ENCODE measurements at places on chromosomes 7 and 10.

GRCh38 chr10:13351340-13351915 lies 3.3 kb upstream of the SEPHS1 start:
- no peak for DNase-seq

- no peak for DNase-seq
Measured at GRCh38 chr7:22250390-22250789, 106.6 kb downstream of the RAPGEF5 start.

GRCh38 chr10:124625831-124626238 lies 118.3 kb downstream of the FAM53B start:
- DNase-seq = no peak

- DNase-seq = no peak
Measured at GRCh38 chr7:134892963-134893362, 93.3 kb upstream of the AGBL3 start.

GRCh38 chr10:72105710-72106109 lies 17.4 kb upstream of the SPOCK2 start:
- DNase-seq = no peak

DNA sequence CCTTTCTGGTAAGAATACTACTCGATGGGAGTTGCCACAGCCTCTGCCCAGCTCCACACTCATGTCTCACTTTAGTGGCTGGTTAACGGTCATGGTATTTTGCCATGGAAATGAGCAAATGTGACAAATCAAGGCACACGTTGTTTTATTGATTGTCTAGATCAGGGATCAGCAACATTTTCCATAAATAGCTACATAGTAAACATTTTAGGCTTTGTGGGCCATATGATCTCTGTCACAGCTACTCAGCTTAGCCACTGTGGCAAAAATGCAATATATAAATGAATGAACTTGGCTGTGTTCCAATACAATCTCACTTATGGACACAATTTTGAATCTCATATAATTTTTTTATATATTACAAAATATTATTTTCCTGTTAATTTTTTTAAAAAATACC lies 76.9 kb downstream of the COBL start:
- DNase-seq = no peak

DNA sequence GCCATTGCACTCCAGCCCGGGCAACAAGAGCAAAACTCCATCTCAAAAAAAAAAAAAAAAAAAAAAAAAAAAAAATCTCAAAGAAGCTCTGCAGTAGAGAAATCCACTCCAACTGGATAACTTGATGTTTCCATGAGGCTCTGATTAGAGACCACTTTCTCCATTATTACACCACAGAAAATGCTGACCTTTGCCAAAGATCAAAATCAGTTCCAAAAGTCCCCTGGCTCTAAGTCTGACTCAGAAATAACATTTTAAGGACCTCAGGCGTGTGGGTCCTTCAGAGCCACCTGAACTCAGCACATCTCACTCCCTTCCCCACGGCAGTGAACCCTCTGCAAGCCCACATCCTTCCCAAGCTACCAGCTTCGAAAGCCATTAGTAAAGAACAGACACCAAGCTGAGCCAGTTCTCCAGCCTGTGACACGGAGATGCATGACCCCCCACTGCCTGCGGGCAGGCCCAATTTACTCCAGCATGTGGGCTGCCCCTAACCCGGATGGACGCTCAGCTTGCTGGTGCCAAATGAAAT lies 13.8 kb upstream of the TMEM120A start:
- DNase-seq = no peak

DNA sequence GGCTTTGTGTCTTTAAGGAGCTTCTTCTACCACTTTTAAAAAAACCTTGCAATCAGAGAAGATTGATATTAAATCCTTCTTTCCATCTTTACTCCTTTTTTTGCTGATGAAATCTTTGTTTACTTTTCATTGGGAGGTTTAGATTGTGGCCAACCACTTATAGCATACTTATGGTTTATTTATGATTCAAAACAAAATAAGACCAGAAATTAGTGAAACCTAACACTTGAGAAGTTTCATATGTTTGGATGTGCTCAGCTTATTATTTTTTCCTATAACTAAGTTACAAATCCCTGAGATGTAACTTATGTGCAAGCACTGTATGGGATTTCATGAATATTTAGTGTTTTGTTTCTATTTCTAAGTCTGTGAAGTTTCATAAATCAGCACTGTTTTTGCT lies 13.5 kb upstream of the PRPS1L1 start:
- no peak for DNase-seq

GRCh38 chr7:26658389-26659084 lies 205.9 kb downstream of the SKAP2 start:
- peak; percentile 56 for DNase-seq

GRCh38 chr7:114688443-114689055 lies 233.3 kb upstream of the MDFIC start:
- no peak for DNase-seq

DNA sequence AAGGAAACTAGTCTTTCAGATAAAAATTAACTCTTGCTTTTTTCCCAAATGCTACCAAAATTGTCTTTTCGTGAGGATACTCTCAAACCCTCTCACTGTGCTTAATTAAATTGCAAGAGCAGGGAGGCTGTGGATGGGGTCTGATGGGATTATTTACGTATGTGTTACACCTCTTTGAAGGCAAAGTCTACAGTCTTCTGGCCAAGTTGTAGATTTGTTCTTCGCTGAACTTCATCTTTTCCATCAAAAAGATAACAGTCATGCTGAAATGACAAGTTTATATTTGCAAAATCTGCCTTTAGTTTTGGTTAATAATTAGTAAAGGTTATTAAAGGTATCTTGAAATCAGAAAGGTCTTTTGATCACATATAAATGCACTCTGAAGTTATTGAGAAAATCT lies 22.7 kb downstream of the A1CF start:
- DNase-seq = no peak

GRCh38 chr10:75754096-75754831 lies 322.8 kb downstream of the LRMDA start:
- DNase-seq = no peak

- DNase-seq = no peak
Measured at GRCh38 chr10:84406561-84406960, 78.2 kb downstream of the CCSER2 start.

GRCh38 chr7:21718391-21718790 lies 175.6 kb downstream of the DNAH11 start:
- no peak for DNase-seq

GRCh38 chr7:27101171-27101956 lies 1.1 kb downstream of the HOXA2 start:
- DNase-seq = peak; percentile 88

DNA sequence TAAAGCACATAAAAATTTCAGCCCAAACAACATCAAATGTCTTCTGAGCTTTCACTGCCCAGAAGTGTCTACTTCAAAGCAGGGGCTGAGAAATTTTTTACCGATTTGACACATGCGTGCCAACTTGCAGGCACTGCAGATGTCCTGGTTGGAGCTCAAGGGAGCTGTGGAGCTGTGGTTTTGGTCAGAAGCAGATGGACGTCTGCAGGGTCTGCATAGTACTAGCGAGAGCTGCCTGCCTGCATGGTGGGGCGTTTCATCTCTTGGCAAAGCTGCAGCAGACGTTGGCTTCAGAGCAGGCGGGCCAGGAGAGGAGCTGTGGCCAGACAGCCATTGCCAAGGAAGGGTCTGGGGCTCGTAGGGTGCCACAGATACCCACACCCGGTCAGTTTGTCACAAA lies 296.7 kb downstream of the GLRX3 start:
- no peak for DNase-seq

- DNase-seq = no peak
Measured at GRCh38 chr7:81688622-81689411, 81.0 kb downstream of the HGF start.

DNA sequence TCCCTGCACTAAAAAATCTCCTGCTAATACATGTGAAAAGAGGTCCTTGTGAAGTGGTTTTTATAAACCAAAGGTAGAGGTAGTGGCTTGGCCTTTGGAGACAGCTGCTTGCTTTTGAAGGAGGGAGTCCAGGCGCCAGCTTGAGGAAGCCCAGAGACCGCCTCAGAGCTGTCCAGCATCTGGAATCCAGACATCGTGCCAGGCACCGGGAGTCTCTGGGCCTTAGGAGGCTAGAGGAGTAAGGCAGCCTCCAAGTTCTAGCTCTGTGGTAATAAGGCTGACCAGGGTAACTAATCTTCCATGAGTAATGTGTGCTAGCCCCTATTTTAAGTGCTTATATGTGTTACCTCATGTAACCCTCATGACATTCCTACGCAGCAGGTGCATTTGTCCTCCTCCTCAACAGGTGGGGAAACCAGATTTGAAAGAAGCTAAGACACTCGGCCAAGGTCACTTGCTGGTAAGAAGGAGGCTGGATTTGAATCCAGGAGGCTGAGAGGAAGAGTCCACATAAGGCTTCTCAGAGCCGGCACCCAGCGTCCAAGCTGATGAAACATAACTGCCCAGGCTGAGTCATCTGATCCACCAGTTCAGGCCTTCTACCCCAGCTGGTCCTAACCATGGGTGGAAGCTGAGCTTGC lies 26.1 kb downstream of the PRLHR start:
- DNase-seq = no peak

GRCh38 chr10:75592151-75592787 lies 160.8 kb downstream of the LRMDA start:
- DNase-seq = no peak

DNA sequence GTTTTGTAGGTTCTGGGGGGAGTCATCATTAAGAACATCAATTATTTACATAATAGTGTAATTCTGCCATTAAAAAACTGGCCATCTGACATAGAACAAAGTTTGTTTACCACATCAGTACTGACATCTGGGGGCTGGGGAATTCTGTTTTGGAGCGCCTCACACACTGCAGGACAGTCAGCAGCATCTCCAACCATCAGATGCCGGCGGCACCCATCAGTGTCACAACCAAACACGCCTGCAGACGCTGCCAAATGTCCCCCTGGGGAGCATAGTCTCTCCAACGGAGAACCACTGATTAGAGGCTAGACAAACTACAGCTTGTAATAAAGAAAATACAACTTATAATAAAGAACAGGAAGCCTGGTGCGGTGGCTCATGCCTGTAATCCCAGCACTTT lies 26.0 kb downstream of the GNA12 start:
- no peak for DNase-seq

Data from spinal cord (tissue), 10 donors.